Activated CD8-positive, alpha-beta T cell treated with anti-CD3 and anti-CD28 coated beads for 36 hours (primary cell): ENCODE measurements at places on chromosomes 16 and 17. TPM values are rescaled to one million over a fixed set of nuclear protein-coding genes. Genes with fewer than 3 reads are reported as not detected.

GRCh38 chr16:2792940-2793339 is 5.3 kb upstream of the PRSS41 start:
- H3K36me3 ChIP-seq: no peaks in the 10 kb centered on the region
- H3K27me3 ChIP-seq: peaks cover 7% of the 10 kb centered on the region
- H3K27ac ChIP-seq: no peak overlapping the region
- DNase-seq: no peak
- H3K4me1 ChIP-seq: no peaks in the 10 kb centered on the region

GRCh38 chr17:68319410-68320162 is 28.3 kb downstream of the ARSG start:
- no peak overlapping the region for H3K4me3 ChIP-seq
- no peaks in the 10 kb centered on the region for H3K27me3 ChIP-seq
- H3K36me3 ChIP-seq: no peaks in the 10 kb centered on the region
- no peak for DNase-seq

- DNase-seq: no peak
- no peak overlapping the region for H3K4me3 ChIP-seq
- H3K4me1 ChIP-seq: peaks cover 7% of the 10 kb centered on the region
- H3K27me3 ChIP-seq: no peaks in the 10 kb centered on the region
Measured at GRCh38 chr17:39934324-39934723, 6.8 kb downstream of the LRRC3C start.

DNA sequence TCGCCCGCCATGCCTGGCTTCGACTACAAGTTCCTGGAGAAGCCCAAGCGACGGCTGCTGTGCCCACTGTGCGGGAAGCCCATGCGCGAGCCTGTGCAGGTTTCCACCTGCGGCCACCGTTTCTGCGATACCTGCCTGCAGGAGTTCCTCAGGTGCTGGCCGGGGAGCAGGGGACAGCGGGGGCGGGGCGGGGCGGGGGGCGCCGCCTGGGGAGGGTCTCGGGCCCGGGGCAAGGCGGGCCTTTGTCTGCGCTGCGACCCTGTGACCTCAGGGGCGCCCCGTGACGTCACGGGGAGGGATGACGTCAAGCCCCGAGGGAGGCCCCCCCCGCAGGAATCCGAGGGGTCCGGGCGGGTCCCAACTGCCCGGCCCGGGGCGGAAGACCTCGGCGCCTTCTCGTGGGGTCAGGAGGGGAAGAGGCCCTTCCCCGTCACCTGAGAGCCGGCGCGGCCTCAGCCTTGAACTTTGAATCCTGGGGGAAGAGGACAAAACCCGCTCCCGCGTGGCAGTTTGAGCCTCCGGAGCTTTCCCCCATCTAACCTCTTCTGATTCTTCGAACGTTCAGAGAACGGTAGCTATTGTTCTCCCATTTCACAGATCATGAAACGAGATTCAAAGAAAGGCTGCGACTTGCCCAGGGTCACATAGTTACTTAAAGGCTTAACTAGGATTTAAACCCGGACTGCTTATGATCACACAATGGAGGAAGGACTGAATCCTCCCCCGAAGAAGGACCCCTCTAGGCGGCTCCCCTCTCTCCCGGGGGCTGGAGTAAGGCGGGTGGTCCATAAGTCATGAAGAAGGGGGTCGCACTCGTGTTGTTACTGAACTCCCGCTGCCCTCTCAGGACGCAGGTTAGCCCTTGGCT is 527 bp downstream of the TRAF4 start:
- H3K4me3 ChIP-seq: peak overlapping the region; percentile 91
- peaks cover 42% of the 10 kb centered on the region for H3K4me1 ChIP-seq
- peak overlapping the region; percentile 90 for H3K27ac ChIP-seq
- peaks cover 48% of the 10 kb centered on the region for H3K36me3 ChIP-seq
- H3K27me3 ChIP-seq: no peaks in the 10 kb centered on the region

Gene RTN4RL1
- total RNA-seq: 0.27 TPM

Gene PRSS27
- 1.2 TPM for total RNA-seq
